ENCODE measurements at places on chromosomes 6 and 20.

DNA sequence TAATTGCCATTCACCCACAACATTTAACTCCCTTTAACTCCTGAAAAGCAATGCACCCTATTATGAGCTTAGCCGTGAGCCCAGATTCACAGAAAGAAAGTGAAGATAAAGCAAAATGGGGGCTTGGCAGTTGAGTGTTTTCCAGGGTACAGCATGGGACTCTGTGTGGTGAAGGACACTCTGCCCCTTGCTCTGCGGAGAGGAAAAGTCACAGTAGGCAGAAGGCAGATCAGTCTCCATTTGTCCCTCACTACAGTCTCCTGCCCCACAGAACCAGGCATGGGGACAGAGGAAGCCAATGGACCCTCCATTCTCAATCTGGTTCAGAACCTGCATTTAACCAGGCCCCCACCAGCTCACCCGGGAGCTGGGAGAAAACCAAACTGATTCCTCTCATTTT is 30.8 kb upstream of the SH3BGRL2 start:
- DNase-seq, result no peak

DNA sequence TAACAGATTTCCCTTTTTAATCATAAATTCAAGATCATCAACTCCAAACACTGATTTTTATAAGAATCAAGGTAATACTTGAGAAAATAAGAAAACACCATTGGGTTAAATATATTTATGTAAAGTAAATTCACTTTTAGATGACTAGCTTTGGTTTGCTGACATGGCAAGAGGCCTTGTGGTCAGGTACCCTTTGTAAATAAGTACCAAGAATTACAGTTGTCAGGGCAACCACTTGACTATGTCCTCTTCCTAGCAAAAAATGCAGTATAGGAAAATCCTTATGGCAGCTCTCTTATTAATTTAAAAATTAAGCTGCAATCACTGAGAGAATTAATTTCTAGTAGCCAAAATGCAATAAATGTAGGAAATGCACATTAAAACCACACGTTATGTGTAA is 153.8 kb downstream of the INSM1 start:
- no peak for DNase-seq

DNA sequence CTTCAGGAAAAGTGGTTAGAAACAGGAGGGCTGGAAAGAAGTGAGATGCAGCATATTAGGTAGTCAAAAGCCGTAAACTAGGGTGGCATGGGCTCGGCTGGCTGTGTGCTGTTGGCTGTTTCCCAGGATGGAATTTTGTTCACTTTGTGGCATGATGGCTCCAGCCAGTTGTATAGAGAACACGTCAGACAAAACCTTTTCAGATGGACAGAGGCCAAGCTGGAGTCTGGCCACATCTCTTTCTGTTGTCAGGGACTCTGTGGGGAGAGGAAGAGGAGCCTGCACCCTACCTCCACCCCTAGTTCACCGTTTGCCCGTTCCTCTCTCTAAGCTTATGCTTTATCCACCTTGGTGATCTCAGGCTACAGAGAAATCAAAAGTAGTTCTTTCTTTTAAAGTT is 22.0 kb downstream of the C6orf89 start:
- no peak for DNase-seq

GRCh38 chr6:54598787-54599313 is 247.7 kb upstream of the FAM83B start:
- DNase-seq, result no peak

DNA sequence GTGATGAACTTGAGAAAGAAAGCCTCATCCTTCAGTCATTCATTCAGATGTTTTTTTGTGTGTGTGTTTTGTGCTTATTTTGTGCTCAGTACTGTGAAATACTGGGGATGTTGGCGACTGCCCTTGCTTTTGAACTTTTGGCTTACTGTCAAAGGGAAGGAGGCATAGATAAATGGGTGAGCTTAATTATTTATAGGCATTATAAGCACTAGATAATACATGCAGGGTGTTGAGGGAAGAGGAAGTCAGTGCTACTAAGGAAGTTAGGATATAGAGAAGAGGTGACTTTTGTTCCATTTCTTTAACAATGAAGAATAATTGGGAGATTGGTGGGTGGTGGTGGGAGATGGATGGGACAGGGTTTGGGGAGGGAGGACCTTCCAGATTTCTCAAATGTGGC is 23.6 kb downstream of the XRN2 start:
- no peak for DNase-seq

GRCh38 chr6:135796643-135797305 is 54.7 kb upstream of the PDE7B start:
- no peak for DNase-seq

DNA sequence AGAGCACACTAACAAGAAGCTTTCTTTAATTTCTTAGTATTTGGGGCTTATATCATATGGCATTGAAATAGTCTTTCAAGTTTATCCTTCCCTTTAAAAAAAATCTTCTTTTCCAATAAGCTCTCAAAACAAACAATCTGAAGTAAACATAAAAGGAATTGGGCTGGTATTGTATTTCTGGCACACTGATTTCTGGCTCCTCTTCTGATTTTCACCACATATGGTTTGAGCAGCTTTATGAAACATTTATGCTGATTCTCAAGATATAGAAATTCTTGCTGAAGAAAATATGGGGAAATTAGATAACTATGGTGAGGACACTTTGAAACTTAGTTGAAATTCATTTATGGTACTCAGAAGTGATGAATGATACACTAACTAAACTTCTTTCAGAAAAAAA is 467.2 kb downstream of the TFAP2B start:
- DNase-seq, result no peak

DNA sequence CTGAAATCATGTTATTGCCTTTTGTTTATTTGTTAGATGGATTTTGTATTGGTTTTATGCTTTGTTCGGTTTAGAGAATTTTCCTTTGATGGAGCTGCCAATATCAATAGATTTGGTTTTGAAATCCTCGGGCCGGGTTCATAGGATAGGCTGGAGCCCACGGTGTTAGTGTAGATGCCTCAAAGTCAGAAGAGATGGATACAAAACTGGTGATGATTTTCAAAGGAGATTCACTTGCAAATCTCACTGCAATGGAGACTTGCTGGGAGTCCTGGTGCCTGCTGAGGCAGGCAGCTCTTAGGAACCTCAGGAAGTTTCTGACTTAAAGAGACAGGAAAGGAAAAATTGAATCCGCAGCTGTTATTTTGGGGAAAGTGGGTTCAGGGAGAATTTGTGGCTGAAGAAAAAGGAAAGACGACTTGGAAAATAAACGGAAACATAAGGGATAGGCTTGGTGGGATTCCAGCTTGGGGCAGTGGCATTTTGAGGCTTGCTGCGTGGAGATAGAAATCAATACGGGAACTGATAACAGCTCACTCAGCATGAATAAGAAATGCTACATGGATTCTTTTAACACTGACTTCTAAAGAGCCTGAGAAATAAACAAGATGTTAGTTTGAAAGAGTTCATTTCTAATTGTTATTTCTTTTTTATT is 241.6 kb downstream of the PHACTR1 start:
- DNase-seq, result no peak

DNA sequence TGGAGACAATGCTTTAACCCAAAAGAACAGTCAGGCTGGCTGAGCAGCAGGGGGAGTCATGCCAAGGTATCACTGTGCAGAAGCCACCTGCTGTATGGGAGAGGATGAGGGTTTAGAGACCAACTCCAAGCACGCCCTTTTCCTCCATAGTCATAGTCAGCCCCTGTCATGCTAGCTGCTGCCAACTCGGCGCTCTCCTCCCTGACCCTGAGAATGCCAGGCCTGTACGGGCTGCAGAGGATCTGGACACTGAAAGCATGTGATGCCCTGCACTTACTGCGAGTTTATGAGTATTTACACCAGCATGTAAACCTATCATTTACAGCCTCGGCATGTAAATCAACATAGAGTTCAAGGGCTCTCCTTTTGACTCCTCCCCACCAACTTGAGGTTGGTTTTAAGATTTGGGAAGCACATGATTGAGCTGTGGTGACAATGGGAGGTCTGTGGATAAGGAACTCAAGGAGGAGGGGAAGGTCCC is 11.7 kb upstream of the SCUBE3 start:
- no peak for DNase-seq
